Naive thymus-derived CD4-positive, alpha-beta T cell (primary cell): ENCODE measurements at places on chromosomes 6 and 20. TPM values are rescaled to one million over a fixed set of nuclear protein-coding genes. Genes with fewer than 3 reads are reported as not detected.

- DNase-seq, result no peak
Observed at GRCh38 chr20:62950741-62951140, 1.8 kb upstream of the SLC17A9 start.

DNA sequence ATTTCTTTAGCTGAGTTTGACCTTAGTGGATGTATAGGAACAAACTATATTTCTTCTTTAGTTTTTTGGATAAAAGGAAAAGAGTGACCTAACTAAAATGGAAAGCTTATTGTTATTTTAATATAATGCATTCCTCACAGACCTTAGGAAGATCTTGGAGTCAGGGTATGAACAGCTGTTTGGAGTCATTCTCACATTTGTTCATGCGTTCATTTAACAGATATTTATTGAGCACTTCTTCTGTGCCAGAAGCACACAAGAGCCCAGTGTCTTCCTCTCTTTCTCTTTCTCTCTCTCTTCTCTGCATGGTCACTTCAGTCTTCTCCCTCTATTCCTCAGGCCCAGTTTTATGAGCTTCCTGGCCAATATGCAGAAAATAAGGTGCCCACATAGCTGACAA lies 744.0 kb upstream of the MAP3K7 start:
- no peak for DNase-seq

ZNF165 gene
- 0.86 TPM for total RNA-seq

SNAI1 gene
- 5.0 TPM for total RNA-seq

DNA sequence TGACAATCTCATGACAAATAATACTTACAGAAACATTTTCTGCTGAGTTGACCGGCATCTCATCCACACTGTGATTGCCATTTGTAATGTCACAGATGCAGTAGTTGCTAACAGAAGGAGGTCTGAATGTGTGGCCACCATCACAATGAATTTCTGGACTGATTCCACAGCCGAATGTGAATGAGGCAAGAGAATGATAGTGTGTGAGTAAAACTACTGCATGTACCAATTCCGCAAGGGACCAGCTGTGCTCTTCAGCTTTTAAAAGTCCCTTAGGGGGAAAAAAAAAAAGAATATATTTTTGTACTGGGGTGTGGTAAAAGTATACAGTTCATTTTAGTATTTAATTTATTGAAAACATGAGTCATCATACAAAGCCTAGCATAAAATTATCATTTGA lies 96.2 kb downstream of the SESN1 start:
- no peak for DNase-seq

DNA sequence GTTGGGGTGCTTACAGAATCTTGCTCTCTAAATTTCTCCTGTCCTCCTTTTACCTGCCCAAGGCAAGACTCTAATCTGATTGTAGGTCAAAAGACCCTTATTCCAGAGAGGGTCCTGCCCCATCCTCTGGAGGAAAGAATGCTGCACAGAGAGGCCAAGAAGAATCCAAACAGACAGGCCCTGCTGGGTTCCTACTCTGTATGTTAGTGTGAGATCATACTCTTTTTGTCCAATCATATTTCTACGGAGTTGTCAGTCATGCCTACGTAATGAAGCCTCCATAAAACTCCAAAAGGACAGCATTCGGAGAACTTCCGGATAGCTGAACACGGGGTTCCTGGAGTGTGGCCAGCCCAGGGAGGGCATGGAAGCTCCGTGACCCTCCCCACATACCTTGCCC lies 50.5 kb downstream of the VEGFA start:
- DNase-seq, result no peak

DEFB124 gene
- not detected for total RNA-seq

KIAA0408 gene
- total RNA-seq, result 2.3 TPM

PSMB8 gene
- 413 and 419 TPM in 2 replicates for total RNA-seq
